ENCODE measurements at places on chromosomes 13 and 19.

GRCh38 chr13:50236898-50237318 lies 221.7 kb downstream of the KCNRG start:
- peak; percentile 77 for DNase-seq

- no peak for DNase-seq
These were observed 228.7 kb downstream of the KCNRG start for GRCh38 chr13:50243931-50244330.

DNA sequence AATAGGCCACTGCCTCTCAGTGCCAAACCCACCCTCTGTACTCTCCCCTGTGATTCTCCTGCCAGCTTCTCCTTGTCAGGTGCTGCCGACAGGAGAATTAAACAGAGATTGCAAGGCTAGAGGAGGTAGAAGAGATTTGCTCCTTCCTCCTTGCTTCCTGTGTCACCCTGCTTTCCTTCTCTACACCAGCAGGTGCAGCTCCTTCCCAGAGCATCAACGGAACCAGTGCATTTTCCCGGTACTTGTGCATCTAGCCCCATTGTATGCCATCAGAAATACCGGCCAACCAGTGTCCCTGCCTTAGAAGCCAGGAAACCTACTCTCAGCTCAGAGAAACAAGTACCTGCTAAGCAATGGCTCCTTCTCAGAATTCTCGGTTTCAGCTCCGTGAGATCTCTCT lies 253.2 kb downstream of the SUCLA2 start:
- no peak for DNase-seq

- no peak for DNase-seq
These were observed 294.8 kb downstream of the FOXO1 start for GRCh38 chr13:40371531-40372125.

DNA sequence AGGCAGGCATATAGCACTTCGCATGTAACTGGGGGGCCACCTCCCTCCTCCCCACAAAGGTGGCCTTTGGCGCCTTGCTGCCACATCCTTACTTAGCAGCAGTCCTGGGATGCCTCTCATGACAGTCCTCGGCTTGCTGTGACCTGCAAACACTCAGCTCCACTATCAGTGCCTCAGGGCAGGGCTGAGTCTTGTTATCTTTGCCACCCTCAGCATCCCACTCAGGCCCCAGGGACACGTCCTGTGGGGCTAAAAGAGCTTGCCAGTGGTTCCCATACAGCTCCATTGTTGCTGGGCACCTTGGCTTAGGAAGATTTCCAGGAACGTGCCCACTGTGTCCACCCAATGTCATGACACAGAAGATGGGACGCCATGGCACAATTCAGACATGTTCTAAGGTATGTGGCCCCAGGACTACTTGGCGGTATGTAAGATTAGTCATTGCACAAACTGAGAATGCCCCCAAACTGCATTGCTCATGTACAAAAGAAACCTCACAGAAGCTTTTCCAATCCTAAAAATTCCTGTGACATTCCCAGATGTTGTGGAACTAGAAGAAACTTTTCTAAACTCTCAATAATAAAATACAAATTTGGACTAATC lies 16.3 kb downstream of the DOCK9 start:
- DNase-seq = no peak

GRCh38 chr13:47146991-47147811 lies 250.3 kb upstream of the HTR2A start:
- no peak for DNase-seq

GRCh38 chr13:111789011-111789410 lies 277.9 kb upstream of the SOX1 start:
- DNase-seq = no peak

DNA sequence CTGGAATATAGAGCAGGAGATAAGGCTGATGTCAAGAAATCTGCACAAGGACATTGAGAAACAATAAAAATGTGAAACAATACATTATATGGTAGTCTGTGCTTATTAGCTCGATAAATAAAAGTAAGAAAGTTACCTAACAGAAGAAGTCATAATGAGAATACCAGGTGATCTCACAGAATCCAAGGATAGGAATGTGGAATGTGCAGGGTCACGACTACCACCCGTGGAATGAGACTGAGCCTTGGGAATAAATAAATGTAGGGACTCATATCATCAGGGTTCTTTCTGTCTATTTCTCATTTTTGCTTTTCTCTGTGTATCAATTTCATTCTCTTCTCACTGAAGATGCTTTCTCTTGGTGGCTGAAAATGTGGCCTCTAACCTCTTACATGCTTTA lies 26.0 kb upstream of the KBTBD7 start:
- DNase-seq = no peak

- DNase-seq = peak; percentile 36
These were observed 115.1 kb downstream of the KCNRG start for GRCh38 chr13:50130123-50130946.

DNA sequence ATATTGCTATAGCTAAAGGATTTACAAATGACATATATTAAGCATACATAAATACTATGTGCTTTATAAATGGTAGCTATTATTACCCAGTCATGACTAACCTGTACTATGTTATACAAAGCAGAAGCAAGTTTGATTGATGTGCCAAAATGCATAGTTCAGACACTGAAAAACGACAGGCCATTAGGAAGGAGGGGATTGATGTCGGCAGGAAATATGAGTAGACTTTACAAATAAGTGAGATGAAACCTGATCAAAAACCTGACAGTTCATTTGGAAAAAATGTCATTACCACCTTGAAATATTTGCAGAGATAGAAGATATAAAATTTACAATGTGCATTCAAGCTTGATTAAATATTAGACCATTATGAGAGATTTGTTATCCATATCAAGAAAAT lies 38.8 kb upstream of the TPP2 start:
- DNase-seq = no peak

DNA sequence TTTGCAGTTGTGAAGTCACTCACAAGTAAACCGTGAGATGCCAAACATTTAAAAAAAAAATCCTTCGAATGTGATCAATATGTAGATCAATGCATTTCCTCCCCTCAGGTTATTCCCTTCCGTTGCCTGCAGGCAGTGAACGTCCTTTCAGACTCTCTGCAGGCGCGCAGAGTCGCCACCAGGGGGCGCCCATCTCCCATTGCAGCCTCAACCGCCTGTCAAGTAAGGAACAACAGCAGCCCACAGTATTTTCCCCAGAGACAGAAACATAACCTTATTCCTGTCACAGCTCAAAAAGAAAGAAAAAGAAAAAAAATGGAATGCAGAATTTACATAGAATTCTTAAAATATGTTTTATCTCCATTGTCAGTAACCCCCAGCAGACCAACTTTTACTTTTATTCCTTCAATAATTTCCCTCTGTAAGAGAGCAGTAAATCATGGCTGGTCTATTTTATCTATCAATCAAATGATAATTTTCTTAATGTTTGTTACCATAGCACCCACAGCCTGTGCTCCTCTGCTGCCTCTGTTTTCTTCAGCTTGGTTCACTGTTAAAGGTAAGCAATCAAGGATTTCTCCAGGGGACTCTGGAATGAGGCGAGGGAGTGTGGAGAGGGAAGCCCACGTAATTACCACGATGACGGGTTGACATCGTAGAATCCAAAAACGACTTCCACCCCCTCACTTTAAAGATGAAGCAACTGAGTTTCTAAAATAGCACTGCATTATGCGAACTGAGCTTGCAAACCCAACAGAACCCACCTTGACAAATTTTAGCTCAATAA lies 637.6 kb upstream of the ARGLU1 start:
- peak; percentile 36 for DNase-seq

DNA sequence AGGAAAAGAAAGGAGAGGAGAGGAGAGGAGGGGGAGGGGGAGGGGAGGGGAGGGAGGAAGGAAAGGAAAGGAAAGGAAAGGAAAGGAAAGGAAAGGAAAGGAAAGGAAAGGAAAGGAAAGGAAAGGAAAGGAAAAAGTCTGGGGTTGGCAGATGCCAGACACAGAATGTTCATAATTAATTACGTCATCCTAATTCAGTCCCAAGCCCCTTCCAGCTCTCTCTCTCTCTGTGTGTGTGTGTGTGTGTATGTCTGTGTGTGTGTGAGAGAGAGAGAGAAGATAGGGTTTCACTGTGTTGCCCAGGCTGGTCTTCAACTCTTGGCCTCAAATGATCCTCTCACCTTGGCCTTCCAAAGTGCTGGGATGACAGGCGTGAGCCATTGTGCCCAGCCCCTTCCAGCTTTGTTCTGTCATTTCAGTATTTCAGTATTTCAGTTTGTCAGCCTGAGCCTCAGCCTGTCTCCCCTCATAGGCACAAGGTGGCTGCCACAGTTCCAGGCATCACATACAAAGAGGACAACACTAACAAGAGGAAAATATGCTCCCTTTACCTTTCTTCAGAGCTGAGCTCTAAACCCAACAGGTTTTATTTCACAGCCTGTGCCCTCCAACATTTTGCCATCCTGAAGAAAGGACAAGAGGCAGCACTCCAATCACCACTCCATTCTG lies 14.6 kb downstream of the IFNL3 start:
- DNase-seq = no peak

- peak; percentile 54 for DNase-seq
These were observed 351.4 kb downstream of the KCNRG start for GRCh38 chr13:50366488-50367174.

GRCh38 chr13:25990801-25991200 lies 61.0 kb downstream of the SHISA2 start:
- no peak for DNase-seq

DNA sequence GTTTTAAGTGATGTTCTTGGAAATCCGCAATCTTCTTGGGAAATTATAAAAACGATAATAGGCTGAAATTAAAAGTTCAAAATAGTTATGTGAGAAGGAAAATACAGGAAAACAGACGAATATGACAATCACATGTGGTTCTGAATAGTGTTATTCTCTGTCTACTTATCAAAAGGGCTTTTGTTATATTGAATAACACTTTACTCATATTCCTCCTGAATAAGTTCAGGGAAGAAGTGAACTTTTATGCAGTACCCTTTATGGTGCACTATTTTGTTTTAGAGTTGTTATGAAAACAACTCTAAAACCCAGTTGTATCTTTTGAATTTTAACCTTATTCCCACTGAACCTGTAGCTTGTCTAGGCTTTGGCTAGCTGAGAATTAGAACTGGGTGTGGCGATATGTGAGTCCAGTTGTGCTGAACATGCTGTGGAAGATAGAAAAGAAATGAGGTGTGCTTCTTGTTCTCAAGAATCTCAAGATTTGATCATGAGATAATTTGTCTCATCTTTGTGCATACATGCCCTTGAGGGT lies 384.4 kb downstream of the LMO7 start:
- DNase-seq = no peak

DNA sequence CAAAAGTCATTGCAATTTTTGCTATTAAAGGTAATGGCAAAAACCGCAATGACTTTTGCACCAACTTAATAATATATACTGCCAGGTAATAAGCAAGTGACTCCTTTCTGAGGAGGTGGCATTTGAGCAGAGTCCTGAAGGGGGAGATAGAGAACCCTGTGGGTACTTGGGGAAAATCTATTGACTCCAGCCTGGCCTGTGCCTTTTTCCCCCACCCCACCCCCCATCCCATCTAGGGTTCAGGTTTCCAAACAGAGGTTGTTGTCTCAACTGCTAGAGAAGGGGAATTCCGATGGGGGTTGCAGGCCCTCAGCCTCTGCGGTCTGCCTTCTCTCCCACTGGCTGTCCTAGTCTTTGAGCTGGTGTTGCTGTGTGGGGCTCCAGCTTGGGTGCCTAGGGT lies 11.5 kb downstream of the S1PR2 start:
- DNase-seq = peak; percentile 67

- no peak for DNase-seq
These were observed 36.3 kb downstream of the SMIM24 start for GRCh38 chr19:3443840-3444694.

GRCh38 chr19:14434543-14435319 lies 1.6 kb downstream of the PKN1 start:
- no peak for DNase-seq

DNA sequence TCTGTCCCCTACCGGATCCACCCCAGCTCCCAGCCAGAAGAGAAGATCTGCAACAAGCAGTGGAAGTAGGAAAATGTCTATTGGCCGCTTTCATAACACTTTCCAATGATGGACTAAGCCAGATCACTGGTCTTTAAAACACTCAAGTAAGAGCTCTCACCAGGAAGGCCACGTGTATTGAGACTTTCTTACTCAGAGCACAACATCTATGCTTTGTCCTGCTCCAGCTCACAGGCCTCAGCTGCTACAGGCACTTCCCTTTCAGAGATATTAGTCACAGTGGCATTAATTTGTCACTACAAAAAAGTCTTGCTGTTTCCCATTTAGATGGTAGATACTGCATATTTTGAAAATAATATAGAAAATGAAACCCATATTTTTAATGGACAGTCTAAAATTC lies 164.2 kb downstream of the ABCC4 start:
- DNase-seq = no peak

DNA sequence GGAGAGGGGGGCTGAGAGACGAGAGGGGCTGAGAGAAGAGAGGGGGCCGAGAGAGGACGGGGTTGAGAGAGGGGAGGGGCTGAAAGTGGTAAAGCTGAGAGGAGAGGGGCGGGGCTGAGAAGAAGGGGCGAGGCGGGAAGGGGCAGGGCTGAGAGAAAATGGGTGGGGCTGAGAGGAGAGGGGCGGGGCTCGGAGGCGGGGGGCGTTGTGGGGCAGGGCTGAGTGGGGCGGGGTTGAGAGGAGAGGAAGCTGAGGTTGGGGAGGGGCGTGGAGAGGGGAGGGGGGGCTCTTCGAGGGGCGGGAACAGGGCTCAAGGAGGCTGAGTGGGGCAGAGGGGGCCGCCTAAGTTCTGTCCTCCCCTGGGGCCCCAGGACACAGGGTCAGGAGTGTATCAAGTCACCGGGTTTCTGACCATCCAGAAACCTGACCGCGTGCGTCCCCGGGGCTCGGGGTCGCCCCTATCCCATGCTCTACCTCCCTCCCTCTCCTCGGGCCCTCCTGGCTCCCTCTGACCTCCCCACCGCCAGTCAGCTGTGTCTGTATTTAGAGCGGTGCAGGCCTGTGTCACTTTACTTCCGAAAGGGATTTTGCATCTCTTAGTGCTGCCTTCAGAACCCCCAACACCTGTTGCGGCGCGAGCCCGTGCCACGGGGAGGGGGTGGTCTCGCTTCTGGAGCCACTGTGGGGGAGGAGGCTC lies 38.6 kb upstream of the SEMA6B start:
- DNase-seq = peak; percentile 50

- DNase-seq = no peak
These were observed 34.5 kb upstream of the ATP1A3 start for GRCh38 chr19:42028304-42029216.

- DNase-seq = no peak
These were observed 162.1 kb downstream of the NHLRC3 start for GRCh38 chr13:39200249-39200910.

- no peak for DNase-seq
These were observed 44.9 kb downstream of the LYL1 start for GRCh38 chr19:13057744-13058143.

DNA sequence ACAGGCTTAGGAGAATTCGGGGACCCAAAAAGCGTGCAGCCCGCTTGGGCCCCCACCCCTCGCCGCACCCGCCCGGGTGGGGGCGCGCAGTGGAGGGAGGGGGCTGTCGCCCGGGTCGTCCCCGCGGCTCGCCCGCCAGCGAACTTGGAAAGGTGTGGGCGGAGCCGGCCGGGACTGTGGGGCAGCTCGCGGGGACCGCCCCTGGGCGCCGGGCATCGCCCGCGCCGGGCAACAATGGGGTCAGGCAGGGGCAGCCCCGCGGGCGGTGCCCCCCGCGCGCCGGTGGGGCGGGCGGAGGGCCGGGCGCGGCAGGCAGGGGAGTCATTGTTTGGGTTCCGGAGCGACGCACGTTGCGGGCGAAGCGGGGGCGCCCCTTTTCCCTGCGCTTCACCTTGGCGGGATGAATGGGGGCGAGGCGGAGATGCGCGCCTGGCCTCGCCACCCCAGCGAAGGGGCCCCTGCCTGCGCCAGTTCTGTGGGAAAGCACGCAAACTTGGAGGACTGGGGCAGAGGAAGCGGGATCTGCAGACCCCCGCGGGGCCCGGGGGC lies 647 bp upstream of the KLF12 start:
- DNase-seq = peak; percentile 66
